ENCODE measurements at places on chromosomes 1 and 21.

- DNase-seq, result no peak
Measured at GRCh38 chr1:216123446-216124191, 299.6 kb downstream of the USH2A start.

- DNase-seq, result peak; percentile 18
Measured at GRCh38 chr1:37995751-37996345, 6.0 kb upstream of the SF3A3 start.

DNA sequence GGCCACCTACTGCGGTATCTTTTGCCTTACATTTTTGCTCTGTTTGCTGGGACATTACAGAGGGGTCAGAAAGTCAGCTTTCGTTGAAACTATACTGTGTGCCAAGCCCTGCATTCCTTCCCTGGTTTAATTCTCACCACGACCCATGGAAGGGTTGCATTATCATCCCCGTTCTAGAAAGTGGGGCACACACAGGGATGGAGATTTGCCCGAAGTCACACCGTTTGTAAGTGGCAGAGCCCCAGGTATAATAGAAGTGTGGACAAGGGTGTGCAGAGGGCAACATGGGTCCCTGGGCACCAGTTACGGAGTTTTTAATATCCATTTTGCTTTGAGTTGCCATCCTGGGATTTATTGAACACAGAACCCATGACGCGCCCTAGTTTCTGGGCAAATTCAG is 11.8 kb downstream of the DMRTB1 start:
- DNase-seq, result no peak

- no peak for DNase-seq
Measured at GRCh38 chr1:116231752-116232151, 120.6 kb downstream of the MAB21L3 start.

GRCh38 chr1:24051206-24051945 is 60.6 kb downstream of the MYOM3 start:
- no peak for DNase-seq

DNA sequence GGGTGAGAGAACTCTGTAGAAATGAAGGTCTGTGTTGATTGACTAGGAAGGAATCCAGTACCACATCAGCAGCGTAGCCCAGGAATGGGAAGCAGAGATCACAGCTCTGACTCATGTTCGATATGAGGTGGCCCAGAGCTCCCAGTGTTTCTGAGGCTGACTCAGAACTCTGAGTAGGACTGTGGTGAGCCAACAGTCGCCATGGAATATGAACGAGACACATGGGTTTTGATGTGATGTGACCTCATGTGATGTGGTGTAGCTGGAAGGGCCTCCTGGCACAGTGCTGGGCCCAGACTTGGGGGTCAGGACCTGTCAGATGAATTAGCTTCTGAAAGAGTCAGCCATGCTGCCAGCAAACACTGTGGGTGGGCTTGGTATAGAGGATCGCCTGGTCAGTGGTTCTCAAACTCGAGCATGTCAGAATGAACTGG is 237.0 kb downstream of the MRPL39 start:
- no peak for DNase-seq

DNA sequence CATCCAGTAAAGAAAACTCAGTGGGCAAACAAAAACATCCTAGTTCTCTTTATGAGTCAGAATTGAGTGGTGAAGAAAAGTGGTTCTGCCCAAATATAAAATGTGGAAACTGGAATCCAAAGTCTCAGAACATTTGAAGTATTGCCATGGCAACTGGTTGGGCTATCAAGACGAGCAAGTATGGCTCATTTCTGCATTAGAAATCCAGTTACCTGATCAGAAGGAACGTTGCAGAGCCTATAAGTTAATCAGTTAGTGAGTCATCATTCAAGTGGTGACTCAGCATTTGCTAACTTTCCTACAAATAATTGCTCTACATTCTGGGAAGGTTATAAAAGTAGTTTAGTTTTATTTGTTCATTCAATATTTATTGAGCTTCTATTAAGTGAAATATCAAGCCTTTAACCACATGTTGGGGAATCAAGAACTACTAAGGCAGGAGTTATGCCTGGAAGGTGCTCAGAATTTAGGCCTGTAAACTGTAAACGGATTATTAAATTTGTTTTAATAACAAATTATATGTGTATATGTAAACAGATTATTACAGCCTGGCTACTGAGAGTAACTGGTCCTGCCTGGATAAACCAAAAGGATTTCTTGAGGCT is 104.3 kb downstream of the PAPPA2 start:
- no peak for DNase-seq

GRCh38 chr1:96980448-96980847 is 258.9 kb downstream of the PTBP2 start:
- no peak for DNase-seq

DNA sequence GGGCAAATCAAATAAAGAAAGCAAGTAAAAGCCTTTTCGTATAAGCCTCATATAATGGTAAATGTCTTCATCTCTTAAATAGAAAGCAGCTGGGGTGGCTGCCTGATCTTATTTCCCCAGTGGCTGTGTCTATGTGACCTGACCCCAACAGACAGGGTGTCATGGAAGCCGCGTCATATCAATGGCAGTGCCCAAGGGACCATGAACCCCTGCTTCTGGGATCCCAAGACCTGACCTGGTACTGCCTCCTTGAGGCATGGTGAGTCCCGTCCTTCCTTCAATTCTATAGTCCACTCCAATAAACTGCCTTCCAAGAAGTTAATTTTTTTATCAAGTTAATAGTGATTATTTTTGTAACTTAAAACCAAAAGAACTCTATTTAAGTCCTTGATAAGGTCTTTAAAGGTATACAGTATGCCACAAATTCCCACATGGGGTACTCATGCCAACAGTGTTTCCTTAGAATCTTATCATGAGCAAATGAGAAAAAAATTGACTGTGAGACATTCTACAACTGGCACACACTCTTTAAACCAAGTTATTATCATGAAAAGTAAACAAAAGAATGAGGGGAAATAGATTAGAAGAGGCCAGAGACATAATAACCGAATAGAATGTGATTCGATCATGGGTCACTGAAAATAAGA is 104.6 kb downstream of the ADSS2 start:
- no peak for DNase-seq

Measured in central memory CD4-positive, alpha-beta T cell (primary cell).